ENCODE measurements at places on chromosomes 16 and 17.

GRCh38 chr16:55592306-55592705 is 25.8 kb downstream of the CAPNS2 start:
- no peak for DNase-seq

DNA sequence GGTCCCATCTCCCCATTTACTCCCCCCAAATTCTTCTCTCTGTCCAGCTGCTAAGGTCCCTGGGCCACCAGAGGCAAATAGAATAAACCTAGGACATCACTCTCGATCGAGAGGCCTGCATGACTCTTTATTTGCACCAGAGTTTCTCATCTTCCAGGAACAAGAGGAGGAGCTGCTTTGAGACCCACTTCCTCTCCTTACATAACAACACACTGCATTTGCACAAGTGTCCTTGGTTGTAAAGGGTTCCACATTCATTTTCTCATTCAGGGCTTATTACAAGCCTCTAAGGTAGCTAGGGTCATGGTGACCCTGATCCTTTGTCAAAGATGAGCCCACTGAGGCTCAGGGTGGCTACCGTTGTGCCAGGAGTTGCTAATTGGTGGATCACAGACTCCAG is 38.1 kb upstream of the RHOT1 start:
- no peak for DNase-seq

DNA sequence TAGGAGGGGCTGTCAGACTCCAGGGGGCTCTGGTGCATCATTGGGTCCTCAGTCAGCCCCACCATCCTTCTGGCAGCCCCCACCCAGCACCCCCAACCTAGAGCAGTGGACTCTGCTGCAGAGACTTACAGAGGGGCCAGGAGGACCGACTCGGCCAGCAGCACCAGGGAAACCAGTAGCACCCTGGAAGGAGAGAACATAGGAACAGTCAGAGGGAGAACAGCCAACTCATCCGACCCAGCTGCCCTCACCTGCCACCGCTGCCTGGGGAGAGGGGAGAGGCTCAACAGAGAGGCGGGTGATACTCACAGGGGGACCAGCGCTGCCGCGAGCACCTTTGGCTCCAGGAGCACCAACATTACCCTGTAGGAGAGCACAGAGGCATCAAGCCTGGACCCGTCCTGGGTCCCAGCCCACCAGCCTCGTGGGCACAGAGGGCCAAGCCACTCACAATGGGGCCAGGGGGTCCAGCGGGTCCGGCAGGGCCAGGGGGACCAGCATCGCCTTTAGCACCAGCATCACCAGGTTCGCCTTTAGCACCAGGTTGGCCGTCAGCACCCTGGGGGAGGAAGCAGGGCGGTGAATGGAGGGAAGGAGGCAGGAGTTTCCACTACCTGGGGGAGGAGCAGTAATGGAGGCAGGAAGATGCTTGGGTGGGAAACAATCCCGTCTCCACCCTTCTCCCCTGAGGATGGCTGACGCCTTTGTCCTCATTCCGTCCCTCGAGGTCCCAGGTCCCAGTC is 11.7 kb downstream of the COL1A1 start:
- DNase-seq = no peak

DNA sequence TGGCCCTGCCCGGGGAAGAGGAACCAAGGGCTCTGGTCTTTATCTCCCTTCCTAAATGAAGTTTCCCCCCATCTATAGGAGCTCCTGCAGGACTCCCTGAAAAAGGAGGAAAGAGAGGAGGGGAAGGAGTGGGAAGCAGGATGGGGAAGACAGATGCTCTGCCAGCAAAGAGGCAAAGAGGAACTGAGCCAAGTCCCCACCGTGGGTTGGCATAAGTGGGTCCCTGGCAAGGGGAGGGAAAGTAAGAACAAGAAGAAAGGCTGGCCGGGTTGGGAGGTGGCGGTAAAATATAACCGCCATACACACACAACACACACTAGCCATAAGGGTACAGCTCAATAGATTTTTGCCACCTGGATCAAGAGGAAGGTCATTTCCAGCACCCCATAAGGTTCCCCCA is 6.1 kb upstream of the EIF1 start:
- no peak for DNase-seq

GRCh38 chr16:88882358-88883030 is 16.0 kb upstream of the PABPN1L start:
- DNase-seq = no peak

- DNase-seq = no peak
Measured at GRCh38 chr16:53056392-53056881, 1.6 kb downstream of the CHD9 start.

Measured in T-helper 22 cell (primary cell).